ENCODE measurements at places on chromosomes 12 and 14. TPM values are rescaled to one million over a fixed set of nuclear protein-coding genes. Genes with fewer than 3 reads are reported as not detected.

BMP4 gene
- 1.0 TPM for total RNA-seq

AMN gene
- 0.32 TPM for total RNA-seq

EDDM3A gene
- not detected for total RNA-seq

TGFB3 gene
- total RNA-seq: 2.4 TPM

RASAL1 gene
- 0.09 TPM for total RNA-seq

PLD4 gene
- 0.11 TPM for total RNA-seq

C12orf54 gene
- not detected for total RNA-seq

TAS2R9 gene
- not detected for total RNA-seq

GAPDH gene
- total RNA-seq: 5,041 TPM

SPIC gene
- total RNA-seq: not detected

TAMALIN gene
- total RNA-seq: 2.1 TPM

OR6C75 gene
- not detected for total RNA-seq

VRTN gene
- total RNA-seq: not detected

All from T-helper 2 cell treated with Interferon-gamma antibody and Interleukin-4, amounts not matched to agents 100 ng/mL and 5 ng/mL, for 36 hours (primary cell).